ENCODE measurements at places on chromosomes 1 and 21. TPM values are rescaled to one million over a fixed set of nuclear protein-coding genes. Genes with fewer than 3 reads are reported as not detected.

DNA sequence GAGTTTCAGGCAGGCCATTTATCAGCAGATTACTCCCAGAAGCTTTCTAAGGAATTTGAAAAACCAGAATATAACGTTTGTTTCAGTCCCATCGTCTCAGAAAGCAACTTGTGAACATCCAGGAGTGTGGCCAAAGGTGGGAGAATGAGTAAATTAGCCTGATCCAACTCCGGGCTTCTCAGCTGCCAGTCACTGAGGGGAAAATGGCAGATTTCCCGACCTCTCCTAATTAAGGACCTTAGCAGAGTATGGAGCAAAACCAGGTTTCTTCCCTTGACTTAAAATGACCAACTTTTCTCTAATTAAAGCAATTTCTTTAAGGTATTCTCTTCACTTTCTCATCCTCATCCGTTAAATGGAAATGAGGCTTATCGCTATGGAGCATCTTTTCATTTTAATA, 1.0 kb downstream of the CORT start:
- no peak for DNase-seq

Gene OR2G6
- not detected for total RNA-seq

DNA sequence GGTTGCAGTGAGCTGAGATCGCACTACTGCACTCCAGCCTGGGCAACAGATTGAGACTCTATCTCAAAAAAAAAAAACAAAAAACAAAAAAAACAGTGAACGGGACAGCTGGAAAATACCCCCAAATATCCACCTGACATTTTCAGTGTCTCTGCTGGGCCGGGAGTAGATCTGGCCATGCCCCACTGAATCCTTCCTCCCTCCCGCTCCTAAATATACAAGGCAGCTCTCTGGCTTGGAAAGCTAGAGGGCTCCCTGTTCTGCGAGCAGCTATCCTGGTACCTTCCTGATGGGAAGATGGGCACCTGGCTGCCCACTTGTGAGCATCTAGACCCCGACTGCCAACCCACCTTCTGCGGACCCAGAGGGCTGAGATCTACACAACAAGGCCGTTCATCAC, 21.4 kb downstream of the SPSB1 start:
- DNase-seq, result no peak

Gene BTBD19
- total RNA-seq, result 1.9 TPM

GRCh38 chr1:110034040-110034450, 379 bp upstream of the STRIP1 start:
- DNase-seq, result no peak

Gene ZNF281
- total RNA-seq, result 7.3 TPM
